Midbrain (tissue), 1 donor: ENCODE measurements at places on chromosomes 13 and 19.
A peak's percentile ranks its signal among the peaks of the same experiment; 100 is the strongest.

- DNase-seq: no peak
Observed at GRCh38 chr19:11843722-11844121, 4.8 kb upstream of the ZNF439 start.

- DNase-seq: no peak
Observed at GRCh38 chr19:19382118-19382517, 23.4 kb upstream of the GATAD2A start.

DNA sequence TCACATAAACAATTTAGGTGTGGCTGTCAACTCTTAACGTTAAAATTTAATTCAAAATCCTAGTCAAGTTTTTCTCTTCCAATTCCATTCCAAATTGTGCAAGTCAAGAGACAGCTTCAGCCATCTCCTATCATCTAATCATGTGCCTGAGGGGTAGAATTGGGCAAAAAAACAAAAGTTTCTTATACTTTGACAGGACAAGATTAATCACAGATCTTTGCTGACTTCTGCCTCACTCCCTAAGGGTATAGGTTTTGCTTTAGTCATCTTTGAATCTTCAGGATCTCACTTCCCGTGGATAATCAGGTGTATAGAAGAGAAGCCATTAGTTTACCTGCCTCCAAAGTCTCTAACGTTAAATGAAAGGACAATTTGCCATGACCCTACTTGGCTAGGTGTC, 24.6 kb downstream of the RNF17 start:
- no peak for DNase-seq

GRCh38 chr13:98394820-98395510, 181.9 kb downstream of the STK24 start:
- DNase-seq: no peak

- peak; percentile 54 for DNase-seq
Observed at GRCh38 chr13:51125495-51126226, 14.6 kb upstream of the C13orf42 start.

DNA sequence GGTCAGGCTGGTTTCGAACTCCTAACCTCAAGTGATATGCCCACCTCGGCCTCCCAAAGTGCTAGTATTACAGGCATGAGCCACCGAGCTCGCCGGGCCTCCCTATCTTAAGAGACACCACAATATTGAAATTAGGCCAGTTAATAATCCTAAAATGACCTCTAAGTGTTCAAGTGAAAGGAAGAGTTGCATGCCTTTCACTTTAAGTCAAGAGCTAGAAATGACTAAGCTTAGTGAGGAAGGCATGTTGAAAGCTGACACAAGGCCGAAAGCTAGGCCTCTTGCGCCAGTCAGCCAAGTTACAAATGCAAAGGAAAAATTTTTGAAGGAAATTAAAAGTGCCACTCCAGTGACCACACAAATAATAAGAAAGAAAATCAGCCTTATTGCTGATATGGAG, 144.5 kb upstream of the FNDC3A start:
- no peak for DNase-seq

- no peak for DNase-seq
Observed at GRCh38 chr19:7862413-7862951, 11.7 kb downstream of the PRR36 start.

GRCh38 chr19:42306646-42307045, 4.2 kb upstream of the PAFAH1B3 start:
- no peak for DNase-seq

DNA sequence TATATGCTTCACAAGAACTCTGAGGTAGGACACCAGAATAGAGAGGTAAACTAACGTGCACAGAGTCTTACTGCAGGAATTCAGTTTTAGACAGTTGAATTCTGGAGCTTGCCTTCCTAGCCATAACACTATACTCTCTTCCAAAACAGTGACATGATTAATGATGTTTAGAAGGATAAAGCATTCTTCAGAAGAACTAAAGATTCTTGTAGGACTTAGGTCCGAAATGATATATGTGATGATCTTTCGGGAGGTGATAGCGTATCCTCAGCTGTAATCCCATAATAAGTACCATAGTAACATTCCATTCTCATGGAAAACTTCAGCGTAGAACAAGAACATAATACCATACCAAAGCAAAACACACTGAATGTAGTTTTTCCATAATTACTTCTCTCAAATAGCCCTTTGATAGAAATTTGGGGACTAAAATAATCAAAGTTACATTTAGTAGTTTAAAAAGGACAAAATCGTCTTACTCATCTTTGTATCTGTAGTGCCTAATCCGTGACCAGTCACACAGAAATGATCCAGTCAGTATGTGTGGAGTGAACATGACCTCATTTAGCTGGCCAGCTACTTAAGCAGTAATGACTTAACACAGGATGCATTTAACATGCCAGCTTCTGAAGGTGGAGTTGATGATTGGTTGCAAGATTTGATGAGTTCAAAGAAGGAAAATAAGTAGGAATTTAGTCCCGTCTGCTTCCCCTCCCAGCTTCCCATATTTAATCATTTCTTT, 38.4 kb downstream of the PIBF1 start:
- no peak for DNase-seq

DNA sequence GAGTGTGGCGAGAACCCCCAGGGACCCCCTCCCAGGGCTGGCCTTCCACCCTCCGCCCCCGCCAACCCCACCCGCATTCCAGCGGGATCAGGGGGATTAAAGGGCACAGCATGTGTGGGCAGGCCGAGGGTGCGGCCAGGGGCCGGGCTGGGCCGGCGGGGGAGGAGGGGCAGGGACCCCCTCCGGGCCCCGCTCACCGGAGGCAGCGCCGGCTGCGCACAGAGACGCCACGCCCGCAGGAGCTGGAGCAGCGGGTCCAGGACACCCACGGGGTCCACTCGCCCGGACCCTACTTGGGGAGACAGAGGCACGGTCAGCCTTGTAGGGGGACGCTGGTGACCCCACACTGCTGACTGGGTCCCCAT, 2.4 kb downstream of the ADAMTSL5 start:
- no peak for DNase-seq

GRCh38 chr13:90510319-90510718, 837.2 kb upstream of the MIR17HG start:
- no peak for DNase-seq

DNA sequence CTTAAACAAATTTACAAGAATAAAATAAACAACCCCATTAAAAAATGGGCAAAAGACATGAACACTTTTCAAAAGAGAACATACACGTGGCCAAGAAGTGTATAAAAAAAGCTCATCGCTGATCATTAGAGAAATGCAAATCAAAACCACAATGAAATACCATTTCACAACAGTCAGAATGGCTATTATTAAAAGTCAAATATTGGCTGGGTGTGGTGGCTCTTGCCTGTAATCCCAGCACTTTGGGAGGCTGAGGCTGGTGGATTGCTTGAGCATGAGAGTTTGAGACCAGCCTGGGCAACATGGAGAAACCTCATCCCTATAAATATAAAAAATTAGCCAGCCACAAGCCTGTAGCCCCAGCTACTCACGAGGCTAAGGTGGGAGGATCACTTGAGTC, 89.9 kb downstream of the UBL3 start:
- no peak for DNase-seq

DNA sequence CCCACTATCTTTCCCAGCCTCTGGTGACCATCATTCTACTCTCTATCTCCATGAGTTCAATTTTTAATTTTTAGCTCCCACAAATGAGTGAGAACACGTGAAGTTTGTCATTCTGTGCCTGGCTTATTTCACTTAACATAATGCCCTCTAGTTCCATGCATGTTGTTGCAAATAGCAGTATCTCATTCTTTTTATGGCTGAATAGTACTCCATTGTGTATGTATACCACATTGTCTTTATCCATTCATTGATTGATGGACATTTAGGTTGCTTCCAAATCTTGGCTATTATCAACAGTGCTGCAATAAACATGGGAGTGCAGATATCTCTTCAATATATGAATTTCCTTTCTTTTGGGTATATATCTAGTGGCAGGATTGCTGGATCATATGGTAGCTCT, 22.9 kb upstream of the ZFP82 start:
- DNase-seq: no peak

- no peak for DNase-seq
Observed at GRCh38 chr13:38871275-38871674, 119.4 kb downstream of the STOML3 start.

DNA sequence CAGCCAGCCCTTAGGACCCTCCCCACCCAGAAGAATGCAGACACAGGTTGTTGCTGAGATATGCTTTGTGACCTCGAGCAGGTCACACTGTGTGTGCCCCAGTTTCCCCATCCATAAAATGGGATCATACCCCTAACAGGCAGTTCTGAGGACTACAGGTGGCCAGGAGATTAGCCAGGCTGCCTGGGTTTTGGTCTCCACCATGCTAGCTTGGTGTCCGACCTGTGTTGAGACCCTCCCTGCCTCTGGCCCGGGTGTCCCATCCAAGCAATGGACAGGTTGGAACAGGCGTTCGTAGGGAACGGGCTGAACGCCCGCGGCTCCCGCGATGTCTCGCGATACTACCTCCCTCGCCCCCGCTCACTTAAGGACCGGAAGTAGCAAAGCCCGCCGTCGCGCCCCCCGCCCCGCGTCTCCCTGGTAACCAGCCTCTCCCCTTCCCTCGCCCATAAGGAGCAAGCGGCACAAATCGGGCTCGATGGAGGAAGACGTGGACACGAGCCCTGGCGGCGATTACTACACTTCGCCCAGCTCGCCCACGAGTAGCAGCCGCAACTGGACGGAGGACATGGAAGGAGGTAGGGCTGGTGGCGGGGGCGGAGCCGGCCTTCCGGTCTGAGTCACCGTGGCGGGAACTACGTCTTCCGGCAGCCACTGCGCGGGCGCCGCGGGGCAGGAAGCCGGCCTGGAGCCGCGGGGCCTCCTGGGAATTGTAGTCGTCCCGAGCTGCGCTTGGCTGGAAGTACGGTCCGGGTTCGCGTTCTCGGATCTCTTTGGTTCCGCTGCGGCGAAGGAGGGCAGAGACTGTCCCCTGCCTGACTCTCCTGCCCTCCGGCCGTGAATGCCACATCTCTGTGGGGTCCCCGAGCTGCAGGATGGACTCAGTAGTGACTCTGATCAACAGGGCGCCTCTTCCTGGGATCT, 45.4 kb downstream of the SMIM24 start:
- peak; percentile 93 for DNase-seq

GRCh38 chr13:105692769-105693168, 842.7 kb downstream of the EFNB2 start:
- DNase-seq: no peak

DNA sequence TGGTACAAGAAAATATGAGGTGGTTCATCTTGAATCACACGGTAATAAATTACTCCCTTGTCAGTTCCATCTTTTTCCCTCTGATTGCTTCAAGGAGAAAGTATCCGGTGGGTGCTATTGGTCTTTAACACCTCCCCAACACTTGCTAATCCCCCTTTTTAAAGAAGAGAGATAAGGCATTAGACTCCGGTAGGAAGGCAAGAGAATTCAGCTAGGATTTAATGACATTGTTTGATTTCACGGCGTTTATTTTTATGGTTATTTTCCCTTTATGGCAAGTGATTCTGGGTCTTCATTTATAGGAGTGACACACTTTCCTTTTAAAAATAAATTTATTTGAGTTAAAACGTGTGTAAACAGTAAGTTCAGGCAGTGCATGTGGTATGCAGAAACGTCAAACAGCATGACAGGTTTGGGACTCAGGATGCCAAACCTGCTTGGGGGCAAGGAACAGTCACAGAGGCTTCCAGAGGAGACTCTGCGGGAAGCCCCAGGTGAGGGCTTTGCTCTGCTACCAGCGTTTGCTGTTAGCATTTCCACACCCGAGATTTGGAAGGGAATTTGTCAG, 36.5 kb downstream of the TSHZ3 start:
- DNase-seq: no peak

DNA sequence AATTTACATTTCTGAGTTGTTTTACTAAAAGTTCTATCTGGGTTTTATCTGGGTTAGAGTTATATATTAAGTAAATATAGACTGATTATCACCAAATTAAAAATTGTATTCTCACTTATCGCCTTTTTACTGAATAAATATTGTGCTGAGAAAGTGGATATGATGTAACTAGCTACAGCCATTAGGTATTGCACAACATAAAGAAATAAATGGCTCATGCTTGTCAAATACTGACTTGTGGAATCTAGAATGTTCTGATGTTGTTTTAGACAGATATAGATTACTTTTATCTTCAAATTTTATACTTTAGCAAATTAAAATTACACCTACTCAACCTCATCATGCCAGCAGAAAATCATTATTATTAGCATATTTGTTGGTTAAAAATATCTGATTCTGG, 1277.1 kb upstream of the MIR17HG start:
- DNase-seq: no peak

- DNase-seq: no peak
Observed at GRCh38 chr13:35966024-35966423, 165.2 kb downstream of the DCLK1 start.

- no peak for DNase-seq
Observed at GRCh38 chr13:91647361-91647990, 249.1 kb downstream of the GPC5 start.

DNA sequence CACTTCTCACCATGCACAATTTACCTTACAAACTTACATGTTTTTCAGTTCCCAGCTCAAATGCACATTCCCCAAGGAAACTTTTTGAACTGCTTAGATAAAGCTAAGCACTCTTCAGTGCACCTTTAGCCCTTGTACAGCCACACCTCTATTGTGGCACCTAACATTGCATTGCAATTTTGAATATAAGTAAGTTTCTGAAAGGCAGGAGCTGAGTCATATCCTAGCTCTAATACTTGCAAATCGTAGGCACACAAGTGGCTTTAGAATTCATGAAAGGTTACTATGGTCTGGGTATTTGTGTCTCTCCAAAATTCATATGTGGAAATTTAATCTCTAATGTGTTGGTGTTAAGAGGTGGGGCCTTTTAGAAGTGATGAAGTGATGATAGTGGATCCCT, 4.9 kb upstream of the ESD start:
- no peak for DNase-seq

- no peak for DNase-seq
Observed at GRCh38 chr13:29948791-29949190, 98.4 kb upstream of the UBL3 start.

- DNase-seq: no peak
Observed at GRCh38 chr19:55519451-55520311, 17.3 kb downstream of the SBK2 start.
